ENCODE measurements at places on chromosomes 1 and 21.

- DNase-seq = no peak
Measured at GRCh38 chr1:22957066-22957465, 15.6 kb downstream of the LACTBL1 start.

GRCh38 chr1:184821658-184822057, 67.0 kb upstream of the EDEM3 start:
- DNase-seq = no peak

GRCh38 chr1:1053022-1053421, 21.1 kb downstream of the RNF223 start:
- DNase-seq = no peak

DNA sequence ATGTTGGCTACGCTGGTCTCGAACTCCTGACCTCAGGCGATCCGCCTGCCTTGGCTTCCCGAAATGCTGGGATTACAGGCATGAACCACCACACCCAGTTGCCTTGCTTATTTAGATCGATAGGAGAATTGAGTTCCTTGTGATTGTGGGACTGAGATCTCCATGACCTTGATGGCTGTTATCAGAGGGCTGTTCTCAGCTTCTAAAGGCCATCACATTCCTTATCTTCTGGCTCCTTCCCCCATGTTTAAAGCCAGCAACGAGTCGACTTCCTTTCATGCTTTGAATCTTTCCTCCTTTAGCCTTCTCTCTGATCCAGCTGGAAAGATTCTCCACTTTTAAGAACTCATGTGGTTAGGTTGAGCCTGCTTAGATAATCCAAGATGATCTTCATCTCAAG, 38.0 kb downstream of the CTH start:
- DNase-seq = no peak

DNA sequence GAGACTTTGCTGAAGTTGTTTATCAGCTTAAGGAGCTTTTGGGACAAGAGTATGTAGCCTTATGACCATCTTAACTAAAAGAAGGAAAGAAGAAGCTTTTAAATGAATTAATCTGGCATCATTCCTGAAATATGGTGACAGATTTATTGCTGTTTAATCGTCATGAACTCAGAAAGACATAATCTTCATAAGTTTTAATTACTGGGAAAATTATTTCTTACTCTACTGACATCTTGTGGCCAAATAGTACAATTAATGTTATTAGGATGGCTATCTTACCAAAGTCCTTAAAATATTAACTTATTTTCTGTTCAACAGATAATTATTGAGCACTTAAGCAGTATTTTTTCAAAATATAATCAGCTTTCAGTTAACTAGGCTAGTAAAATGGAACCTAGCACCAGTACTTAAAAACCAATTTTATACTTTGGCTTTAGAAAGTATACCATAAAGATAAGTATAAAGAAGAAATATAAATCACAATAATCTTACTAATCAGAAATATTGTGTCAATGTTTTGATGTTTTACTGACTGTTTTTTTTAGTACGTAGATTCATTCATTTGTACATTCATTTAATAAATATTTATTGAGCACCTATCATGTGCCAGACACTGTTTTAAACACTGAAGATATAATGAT, 34.7 kb upstream of the GPR25 start:
- no peak for DNase-seq

- no peak for DNase-seq
Measured at GRCh38 chr1:89484092-89485038, 40.3 kb upstream of the LRRC8B start.

Measured in cortex of kidney (tissue), 1 donor.